Stimulated activated CD4-positive, alpha-beta T cell treated with anti-CD3 and anti-CD28 coated beads, TNF-alpha, amount 100 ng/mL, for 24 hours (primary cell): ENCODE measurements at places on chromosomes 11 and 22.

DNA sequence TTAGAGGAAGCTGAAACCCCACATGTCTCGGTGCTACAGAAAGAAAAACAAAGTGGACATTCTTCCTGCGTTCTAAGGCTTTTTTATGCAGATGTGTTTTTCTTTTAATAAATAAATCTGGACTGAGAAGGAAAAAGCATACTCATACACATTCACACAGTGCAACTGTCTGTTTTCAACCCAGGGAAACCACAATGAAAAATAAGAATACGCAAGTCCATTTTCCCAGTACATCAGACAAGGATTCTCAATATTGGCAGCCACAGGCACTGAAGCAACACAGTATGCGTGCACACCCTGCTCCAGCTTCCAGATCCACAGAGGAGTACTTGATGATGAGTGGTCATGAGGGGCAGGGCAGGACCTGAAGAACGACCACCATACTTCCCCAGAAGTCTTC is 86.9 kb downstream of the ETS1 start:
- no peak for DNase-seq

GRCh38 chr11:70352100-70352499 is 46.2 kb upstream of the CTTN start:
- DNase-seq = no peak

- DNase-seq = no peak
These were observed 11.4 kb downstream of the EHF start for GRCh38 chr11:34632105-34632791.

- DNase-seq = no peak
These were observed 68.0 kb upstream of the PRDM11 start for GRCh38 chr11:45078236-45079074.
